ENCODE measurements at places on chromosomes 7 and 10. TPM values are rescaled to one million over a fixed set of nuclear protein-coding genes. Genes with fewer than 3 reads are reported as not detected.

Gene TAS2R4
- total RNA-seq, result 2.3 TPM

Gene DCLRE1A
- total RNA-seq, result 2.2 TPM

Gene SPDYE11
- not detected for total RNA-seq

Gene CALCR
- not detected for total RNA-seq

Gene ZPBP
- total RNA-seq, result not detected

Gene ATOH7
- not detected for total RNA-seq

Gene IMMP2L
- total RNA-seq, result 6.2 TPM

Gene SPAM1
- total RNA-seq, result not detected

Gene ZNF425
- 1.8 TPM for total RNA-seq

Gene FFAR4
- total RNA-seq, result not detected

Gene TSPAN15
- total RNA-seq, result 18.9 TPM

Gene OR9A2
- total RNA-seq, result not detected

Gene ASB4
- 0.19 TPM for total RNA-seq

DNA sequence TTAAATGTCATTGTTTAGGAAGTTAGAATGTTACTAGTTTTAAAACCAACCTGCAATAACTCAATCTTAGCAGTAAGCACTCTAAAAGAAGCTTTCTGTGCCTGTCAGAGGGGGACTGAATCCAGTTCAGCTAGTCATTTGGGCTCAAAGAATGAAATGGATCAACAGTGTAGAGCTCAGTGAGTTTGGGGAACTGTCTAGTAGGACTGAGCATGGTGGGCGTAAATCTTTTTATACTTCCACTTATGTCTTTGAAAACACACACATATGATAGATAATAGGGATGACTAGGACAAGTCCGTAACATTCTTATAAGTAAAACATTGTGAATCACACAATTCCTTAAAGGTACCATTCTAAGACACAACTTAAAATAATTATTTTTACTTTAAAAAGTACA lies 11.5 kb downstream of the GSAP start:
- DNase-seq, result no peak

GRCh38 chr7:116210345-116211005 lies at the start of gene TES:
Gene TES, plus strand, starts transcription at chr7:116210539. Its CDS starts 169 bp downstream, at chr7:116210708.
- no peak for DNase-seq

DNA sequence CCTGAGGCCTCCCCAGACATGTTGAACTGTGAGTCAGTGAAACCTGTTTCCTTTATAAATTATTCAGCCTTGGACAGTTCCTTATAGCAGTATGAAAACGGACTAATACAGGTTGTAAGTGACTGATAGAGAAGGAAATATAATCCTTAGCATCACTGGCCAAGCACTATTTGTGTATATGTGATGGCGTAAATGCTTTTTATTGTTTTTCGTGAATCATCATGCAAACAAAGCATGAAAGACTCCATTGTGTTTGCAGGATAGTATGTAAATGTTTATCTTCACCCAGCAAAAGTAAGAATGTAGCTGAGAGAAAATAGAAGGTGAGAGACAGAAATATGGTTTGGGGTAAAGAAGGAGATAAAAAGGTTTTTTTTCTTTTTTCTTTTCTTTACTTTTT lies 92.5 kb upstream of the LRGUK start:
- DNase-seq, result no peak

GRCh38 chr7:155669717-155670505 lies 25.4 kb downstream of the RBM33 start:
- no peak for DNase-seq

DNA sequence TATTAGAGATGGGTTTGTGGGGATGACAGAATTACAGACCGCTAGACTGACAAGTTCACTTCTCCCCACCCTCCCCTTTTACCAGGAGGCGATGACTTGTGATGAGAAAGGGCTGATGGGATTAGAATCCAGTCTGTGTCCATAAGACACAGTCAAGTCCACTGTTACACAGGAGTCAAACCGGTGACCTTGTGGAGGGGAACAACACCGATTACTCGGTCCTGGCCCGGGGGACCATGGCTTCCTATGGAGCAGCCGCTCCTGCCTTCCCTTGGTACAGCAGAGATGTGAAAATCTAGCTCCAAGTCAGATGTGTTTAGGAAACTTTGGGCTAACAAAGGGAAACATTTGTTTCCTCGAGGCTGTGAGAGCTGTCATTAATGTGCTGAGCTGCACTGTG lies 105.5 kb downstream of the ACTR3B start:
- DNase-seq, result no peak

GRCh38 chr10:67087135-67087425 lies 161.2 kb downstream of the LRRTM3 start:
- DNase-seq, result no peak

GRCh38 chr10:36779238-36779846 lies 346.1 kb upstream of the ANKRD30A start:
- no peak for DNase-seq

- no peak for DNase-seq
Observed at GRCh38 chr10:99535764-99536337, 3.1 kb downstream of the NKX2-3 start.

- no peak for DNase-seq
Observed at GRCh38 chr7:98086281-98086718, 20.4 kb upstream of the LMTK2 start.

DNA sequence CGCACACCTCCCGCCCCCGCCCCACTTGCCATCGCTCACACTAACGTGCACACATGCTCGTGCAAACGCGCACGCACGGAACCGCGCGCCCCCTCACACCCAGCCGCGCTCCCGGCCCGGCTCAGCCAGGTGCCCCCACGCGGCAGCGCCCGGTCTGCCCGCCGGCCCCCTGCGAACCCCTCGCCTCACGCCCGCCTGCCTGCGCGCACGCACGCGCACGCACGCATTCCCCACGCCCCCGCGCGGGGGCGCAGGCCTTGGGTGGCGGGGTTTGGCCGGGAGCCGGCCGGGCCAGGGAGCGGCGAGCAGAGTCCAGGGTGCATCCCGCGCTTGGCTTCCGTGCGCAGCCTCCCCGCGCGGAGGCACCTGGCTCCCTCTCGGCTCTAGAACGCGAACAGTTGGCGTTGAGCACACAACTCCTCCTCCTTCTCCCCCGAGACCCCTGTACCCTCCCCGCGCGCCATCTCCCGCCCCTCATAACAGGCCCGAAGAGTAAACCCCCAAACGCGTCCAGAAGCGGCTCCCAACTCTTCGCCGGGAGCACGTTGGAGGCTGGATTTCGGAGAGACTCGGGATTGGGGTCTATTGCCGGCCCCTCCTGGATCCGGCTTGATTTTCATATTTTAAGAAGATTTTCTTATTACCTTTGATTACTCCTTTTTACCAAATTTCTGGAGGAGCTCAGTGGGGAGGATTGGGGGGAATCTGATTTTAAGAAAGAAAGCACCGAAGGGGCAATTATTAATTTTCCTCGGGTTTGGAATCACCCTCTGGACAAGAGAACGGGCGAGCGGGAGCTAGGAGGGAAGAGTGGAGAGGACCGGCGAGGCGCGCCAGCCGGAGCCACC lies 527 bp upstream of the SORCS3 start:
- DNase-seq, result no peak

DNA sequence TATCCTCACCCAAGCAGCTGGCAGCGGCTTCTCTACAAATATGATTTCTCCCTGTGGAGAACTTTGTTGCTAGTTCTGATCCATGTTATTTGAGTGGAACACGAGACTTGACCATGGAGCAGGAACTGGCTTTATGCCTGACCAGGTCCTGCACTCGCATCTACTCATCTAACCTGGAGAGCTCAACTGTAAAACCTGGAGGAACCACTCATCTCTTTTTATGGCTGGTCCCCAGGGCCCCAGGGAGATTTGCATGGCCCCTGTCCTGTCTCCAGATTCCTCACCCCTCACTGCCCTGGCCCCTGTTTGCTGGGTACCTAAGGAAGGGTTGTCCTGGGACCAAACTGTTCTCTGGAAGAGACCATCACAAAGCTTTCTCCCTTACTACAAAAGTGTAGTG lies 16.0 kb downstream of the TCAF1 start:
- DNase-seq, result no peak

GRCh38 chr7:2645274-2645868 lies 13.6 kb downstream of the TTYH3 start:
- no peak for DNase-seq

DNA sequence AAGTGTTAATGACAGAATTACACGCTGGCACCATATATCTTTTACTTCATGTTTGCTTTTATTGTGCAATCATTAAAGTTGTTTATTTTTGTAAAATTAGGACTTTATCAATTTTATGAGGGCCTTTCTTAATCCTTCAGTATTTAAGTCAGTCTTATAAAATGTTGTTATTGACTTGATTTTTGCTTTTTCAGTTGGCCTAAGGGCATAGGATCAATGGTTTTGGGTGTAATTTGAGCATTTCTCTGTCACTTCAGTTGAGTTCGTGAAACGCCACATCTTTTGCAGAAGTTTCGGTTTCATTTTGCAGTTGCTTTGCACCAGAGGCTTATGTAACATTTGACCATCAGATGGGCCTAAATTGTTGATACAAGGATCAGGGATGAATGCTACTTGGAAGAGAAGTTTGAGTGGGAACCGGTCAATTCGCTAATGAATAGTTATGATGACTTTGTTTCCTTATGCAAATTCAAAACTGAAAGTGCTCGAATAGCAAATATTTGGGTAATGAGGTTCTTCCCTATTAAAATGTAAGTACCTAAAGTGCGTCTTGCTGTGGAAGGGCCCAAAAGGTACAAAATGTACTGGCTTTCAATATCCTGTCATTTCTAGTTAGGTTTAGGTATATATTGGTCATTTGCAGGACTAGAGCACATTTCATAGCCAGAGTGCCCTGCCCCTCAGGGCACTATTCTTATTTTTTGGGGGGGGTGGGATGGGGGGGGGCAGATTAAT lies 340.9 kb downstream of the LRMDA start:
- no peak for DNase-seq

- DNase-seq, result no peak
Observed at GRCh38 chr7:102821994-102822747, 73.4 kb downstream of the FAM185A start.

- DNase-seq, result no peak
Observed at GRCh38 chr7:140039066-140039465, 23.7 kb downstream of the PARP12 start.

DNA sequence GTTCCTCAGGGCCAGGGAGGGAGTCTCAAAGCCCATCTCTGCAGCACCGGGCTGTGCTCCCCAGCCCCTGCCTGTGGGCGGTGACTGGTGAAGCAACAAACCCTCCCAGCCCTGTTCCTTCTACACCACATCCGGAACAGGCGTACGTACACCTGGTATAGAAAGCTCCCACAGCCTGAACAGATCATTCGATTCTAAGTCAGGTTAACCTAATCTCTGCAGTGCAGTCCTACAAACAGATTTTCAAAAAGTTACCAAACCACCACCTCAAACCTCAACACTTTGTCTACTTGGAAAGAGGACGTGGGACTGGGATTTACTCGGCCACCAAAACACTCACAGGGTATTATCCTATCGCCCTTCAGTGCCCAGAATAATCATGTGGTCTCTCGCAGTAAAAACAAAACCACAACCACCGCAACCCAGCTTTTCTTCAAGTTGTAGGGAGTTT lies 238.4 kb downstream of the DIP2C start:
- DNase-seq, result no peak

DNA sequence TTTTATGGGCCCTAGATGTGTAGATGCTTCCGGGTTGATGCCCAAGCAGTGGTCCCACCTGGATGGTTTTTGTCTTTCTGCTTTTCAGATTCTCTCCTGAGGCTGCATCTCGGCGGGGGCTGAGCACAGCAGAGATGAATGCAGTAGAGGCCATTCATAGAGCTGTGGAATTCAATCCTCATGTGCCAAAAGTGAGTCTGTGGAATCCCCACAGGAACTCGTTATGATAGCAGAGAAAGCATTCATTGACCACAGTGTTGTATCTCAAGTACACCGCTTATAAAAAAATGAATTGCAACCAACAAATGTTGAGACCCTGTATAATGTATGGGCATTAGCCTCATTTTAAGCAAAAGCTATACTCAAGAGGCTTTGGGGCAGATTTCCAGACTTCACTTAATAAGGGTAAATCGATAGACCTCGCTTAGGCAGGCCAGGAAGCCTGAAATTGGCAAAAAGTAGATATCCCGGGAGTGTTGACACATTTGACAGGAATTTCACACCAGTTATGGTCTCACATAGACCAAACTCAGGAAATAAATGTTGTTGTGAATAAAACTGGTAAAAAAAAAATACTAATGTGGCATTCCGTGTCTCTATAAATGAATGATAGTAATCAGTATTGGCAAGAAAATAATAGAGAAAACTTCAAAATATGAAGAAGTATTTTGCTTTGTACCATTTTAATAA lies 132.0 kb downstream of the WNT2 start:
- DNase-seq, result no peak

GRCh38 chr10:48442809-48443177 lies 136.3 kb downstream of the MAPK8 start:
- no peak for DNase-seq

- no peak for DNase-seq
Observed at GRCh38 chr7:76231583-76231982, 29.9 kb downstream of the SRRM3 start.

GRCh38 chr7:137081321-137082093 lies 213.1 kb downstream of the CHRM2 start:
- DNase-seq, result no peak

DNA sequence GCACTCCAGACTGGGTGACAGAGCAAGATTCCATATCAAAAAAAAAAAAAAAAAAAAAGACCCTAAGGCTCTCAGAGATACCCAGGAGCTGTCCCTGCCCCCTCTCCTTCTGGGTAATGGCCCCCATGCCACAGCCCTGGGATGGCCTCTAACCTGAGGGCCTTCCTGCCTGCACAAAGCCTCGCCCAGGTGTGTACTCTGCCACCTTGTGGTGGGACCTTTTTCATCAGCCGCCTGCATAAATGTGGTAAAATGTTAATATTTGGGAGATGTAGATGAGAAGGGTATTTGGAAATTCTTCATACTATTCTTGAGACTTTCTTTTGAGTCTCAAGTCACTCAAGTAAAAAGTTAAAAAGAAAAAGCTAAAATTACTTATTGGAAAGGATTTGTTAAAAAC lies 46.3 kb upstream of the RNF216 start:
- DNase-seq, result no peak

- no peak for DNase-seq
Observed at GRCh38 chr7:158740013-158740656, 35.5 kb upstream of the NCAPG2 start.

DNA sequence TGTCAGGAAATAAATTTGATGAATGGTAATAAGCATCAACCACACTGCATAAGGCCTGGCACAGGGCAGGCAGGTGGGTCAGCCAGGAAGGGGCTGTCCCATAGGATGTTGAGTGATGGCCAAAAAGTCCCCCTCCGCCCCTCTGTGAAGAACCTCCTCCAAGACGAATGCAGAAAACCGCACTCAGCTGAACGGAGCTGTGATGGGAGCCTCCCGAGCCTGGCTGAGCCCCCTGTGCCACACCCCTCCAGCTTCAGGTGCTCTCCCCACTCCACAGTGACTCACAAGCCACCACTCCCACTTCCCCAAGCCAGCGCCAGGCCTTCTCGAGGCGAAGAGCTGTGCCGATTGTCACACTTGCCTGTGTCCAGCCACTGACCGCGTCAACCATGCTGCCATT lies 184.2 kb downstream of the MAD1L1 start:
- no peak for DNase-seq

GRCh38 chr10:29576681-29577080 lies 58.1 kb downstream of the SVIL start:
- DNase-seq, result no peak

All from esophagus squamous epithelium (tissue), 5 donors.